ENCODE measurements at places on chromosomes 12 and 14. TPM values are rescaled to one million over a fixed set of nuclear protein-coding genes. Genes with fewer than 3 reads are reported as not detected.
A peak's percentile ranks its signal among the peaks of the same experiment; 100 is the strongest.

The ABCD2 gene
- total RNA-seq: 7.5 TPM

DNA sequence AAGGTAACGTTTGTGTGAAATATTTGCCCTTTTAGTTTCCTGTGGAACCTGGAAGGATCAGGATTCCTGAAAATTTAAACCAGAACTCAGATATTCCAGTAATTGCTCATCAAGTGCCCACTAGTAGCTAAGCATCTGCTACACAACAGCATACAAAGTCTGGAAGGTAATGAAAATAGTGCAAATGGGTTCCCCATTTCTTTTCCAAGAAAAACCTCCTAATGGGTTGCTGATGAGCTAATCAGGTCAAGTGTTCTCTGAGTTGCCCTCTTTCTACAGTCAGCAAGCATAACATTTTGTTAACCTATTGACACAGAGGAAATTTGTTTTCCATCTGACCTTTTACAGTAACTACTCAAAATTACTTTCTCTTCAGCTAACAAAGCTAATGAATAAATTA is 83.6 kb upstream of the PMCH start:
- no peak for DNase-seq

The C12orf60 gene
- 0.27 TPM for total RNA-seq

GRCh38 chr12:104230304-104231095 is 14.9 kb downstream of the TXNRD1 start:
- DNase-seq: no peak

The SYNE3 gene
- 59.6 TPM for total RNA-seq

GRCh38 chr14:34254571-34254970 is 207.5 kb downstream of the SPTSSA start:
- no peak for DNase-seq

DNA sequence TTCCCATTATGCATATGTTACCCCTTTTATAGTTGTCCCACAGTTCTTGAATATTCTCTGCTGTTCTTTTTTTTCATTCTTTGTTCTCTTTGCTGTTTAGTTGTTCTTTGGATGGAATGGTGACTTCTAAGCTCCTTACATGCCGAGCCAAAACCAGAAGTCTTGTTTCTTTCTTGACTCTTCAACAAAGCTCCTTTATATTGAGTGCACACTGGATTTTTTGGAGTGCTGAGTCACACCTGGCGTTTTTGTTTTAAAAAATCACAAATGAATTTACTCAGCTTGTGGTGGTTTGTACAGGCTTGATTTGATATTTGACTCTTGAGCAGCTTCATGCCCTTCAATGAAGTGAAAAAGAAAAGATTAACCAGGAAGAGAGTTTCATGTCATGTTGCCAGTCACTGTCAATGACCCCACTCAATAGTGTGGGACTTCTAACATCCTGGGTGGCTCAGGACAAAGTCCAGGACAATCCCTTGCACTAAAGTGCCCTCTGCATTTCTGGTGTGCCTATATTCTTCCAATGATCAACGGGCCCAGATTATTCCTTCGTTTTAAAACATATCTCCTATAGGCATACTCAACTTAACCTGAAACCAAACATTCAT is 112.4 kb upstream of the SLC38A4 start:
- no peak for DNase-seq

The SIX4 gene
- not detected for total RNA-seq

The SCNN1A gene
- total RNA-seq: 2.1 TPM

DNA sequence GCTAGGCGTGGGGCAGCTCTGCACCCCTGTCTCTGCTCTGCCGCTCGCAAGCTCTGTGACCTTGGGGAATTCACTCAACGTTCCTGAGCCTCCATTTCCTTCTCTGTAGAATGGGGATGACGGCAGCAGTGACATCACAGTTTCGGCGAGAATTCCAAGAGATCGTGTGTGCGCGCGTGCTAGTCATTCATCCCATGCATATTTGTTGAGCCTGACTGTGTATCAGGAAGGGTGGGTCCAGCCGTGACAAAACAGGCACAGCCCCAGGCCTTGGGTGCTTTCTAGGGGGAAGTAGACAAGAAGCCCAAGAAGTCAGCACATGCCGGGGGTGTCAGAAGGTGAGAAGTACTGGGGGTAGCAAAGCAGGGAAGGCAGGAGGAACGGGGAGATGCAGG is 145.6 kb upstream of the NCOR2 start:
- no peak for DNase-seq

The TAS2R42 gene
- not detected for total RNA-seq

DNA sequence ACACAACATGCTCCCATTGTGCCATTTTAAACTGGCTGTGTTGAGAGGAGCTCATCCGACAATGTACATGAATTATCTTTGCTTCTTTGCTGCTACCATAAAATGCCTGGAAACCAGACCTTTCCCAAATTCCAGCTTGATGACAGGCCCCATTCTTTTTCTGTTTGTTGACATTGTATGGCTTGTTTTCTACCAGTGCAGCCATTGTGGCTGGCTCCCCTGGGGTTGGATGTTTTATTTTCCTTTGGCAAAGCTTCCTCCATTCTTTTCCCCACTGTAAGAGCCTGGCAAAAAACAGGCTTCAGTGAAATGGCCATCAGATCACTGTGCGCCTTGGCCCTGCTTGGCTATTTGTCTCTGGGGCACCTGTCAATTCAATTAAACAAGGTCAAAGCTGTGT is 532.5 kb downstream of the VRK1 start:
- DNase-seq: no peak

DNA sequence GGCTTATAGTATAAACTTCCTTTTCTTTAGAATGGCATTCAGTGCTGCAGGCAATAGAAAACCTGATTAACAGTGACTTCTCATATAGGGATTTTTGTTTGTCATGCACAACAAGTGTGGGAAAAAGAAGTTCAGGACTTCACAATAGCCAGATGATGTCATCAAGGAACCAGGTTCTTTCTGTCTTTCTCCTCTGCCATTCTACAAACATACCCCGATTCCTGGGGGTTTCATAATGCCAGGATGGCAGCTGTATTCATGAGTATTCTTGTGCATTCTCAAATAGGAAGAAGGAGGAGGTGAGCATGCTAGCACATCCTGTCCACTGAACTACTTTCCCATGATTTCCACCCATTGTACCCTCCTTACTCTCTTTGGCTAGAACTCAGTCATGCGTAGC is 182.7 kb upstream of the EEA1 start:
- no peak for DNase-seq

The GARIN6 gene
- not detected for total RNA-seq

GRCh38 chr12:26732005-26732908 is 100.7 kb downstream of the ITPR2 start:
- no peak for DNase-seq

DNA sequence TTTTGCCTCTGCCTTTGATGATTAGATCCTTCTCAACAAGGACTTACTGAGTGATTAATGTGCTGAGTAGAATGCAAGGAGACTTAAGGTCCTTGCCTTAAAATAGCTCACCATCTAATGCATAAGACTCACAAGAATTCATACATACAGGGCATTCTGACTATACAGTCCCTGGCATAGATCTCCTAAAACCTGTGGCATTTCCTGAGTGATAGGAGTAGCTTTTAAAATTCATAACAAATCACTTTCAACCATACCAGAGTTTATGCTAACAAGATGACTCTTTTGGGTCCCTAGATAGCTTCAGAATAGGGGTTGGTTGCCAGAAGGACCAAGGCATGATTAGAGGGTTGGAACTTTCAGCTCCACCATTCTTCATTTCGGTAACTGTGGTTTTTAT is 48.8 kb downstream of the STXBP6 start:
- DNase-seq: no peak

DNA sequence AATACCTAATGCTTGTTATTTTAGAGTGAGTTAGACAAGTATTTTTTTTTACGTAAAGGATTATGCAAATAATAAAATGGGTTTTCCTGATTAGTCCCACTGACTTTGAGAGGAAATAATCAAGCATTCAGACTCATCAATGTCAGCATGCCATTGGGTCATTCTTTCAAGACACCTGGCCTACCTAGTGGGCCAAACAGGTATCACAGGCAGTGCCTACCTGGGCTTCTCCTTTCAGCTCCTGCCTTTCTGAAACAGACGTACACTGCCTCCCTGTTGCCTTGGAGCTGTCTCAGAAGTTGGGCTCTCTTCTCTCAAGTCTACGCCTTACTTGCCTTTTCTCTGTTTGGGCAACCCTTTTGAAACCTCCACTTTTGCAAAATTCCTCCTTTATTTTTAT is 545.6 kb downstream of the SNAPC1 start:
- no peak for DNase-seq

- no peak for DNase-seq
Observed at GRCh38 chr14:99966037-99966835, 99.0 kb upstream of the EVL start.

DNA sequence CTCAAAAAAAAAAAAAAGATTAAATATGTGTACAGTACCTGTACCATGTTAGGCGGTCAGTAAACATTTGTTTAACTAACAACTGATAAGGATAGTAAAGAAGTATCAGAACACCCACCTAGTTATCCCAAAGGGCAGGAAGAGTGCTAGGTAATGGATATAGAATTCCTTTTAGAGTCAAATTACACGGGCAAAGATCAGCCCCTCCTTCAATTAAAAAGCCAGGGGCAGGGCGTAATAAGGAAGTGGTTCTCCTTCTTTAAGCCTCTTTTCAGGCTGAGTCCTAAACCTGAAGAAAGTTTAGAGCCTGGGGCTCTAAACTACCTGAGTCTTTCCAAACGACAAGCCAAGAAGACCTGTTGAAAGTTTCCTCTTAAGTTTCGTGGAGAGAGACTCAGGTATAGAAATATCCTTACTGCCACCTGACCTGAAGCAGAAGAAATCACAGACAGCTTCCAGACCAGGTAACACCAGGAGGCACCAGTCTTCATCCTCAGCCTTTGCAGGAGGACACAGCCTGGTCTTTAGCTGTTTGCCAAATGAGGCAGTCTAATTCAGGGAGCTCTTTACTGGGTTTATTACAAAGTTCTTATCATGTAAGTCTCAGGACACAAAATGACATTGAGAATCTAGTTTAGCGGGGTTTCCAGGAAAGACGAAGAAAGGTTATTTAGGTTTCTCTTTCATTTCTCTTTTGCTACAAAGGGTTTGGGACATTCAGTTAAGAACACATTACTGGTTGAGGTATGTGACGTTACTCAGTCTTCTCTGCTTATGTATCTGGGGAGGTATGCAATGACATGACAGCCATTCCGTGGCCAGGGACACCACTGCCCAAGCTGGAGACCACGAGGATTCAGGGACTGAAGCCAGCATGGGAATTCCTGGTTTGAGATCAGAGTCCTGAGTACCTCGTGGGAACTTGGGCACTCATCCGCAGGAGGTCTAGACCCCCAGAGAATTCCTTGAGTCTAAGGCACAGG is at the start of gene BCL2L14:
BCL2L14 (plus strand) TSS at position 266 of the 983 bp plus-strand sequence. CDS start 8,367 bp downstream, outside the sequence.
- DNase-seq: peak; percentile 7

The ACOT4 gene
- total RNA-seq: 1.1 TPM

DNA sequence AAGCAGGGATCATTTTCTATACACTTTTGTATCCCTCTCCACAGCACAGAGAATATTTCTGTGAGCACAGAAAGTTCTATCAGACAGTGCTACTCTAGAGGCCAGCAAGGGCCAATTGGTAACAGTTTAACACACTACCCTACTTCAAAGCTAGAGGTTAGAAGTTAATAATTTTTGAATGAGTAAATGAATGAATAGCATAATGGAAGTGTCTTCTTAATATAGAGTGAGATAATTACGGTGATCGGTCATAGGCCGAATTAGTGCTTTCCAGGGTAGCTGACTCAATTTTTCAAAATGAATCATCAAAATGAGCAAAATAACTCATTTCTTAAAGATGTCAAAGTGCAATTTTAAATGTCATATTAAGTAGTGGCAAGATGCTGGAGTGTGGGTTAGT is 67.0 kb upstream of the CCDC198 start:
- DNase-seq: no peak

- no peak for DNase-seq
Observed at GRCh38 chr14:96103075-96103474, 63.9 kb downstream of the C14orf132 start.

GRCh38 chr12:131085125-131085815 is 131.6 kb downstream of the ADGRD1 start:
- DNase-seq: no peak

The FLVCR2 gene
- 8.1 TPM for total RNA-seq

- no peak for DNase-seq
Observed at GRCh38 chr12:110165540-110166159, 41.5 kb downstream of the IFT81 start.

The GLS2 gene
- total RNA-seq: 1.9 TPM

GRCh38 chr14:34235643-34236300 is 226.3 kb downstream of the SPTSSA start:
- no peak for DNase-seq

DNA sequence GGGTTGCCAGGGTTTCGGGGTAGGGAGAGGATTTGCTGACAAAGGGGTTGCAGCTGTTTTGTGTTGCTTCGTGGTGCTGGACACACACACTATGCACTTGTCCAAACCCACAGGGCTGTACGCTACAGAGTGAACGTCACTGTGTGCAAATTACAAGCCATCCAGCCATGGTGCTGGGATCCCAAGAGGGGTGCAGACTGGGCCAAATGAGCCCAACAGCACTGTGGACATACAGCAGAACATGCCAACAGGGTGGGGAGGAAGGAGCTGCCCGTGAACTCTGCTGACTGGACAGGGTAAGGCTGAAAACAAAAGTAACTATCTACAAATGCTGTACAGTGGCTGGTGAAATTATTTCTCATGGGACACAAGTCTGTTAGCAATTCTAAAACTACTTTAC is 25.2 kb downstream of the POLE start:
- DNase-seq: no peak

GRCh38 chr14:22850944-22851764 is 14.8 kb downstream of the MMP14 start:
- DNase-seq: no peak

DNA sequence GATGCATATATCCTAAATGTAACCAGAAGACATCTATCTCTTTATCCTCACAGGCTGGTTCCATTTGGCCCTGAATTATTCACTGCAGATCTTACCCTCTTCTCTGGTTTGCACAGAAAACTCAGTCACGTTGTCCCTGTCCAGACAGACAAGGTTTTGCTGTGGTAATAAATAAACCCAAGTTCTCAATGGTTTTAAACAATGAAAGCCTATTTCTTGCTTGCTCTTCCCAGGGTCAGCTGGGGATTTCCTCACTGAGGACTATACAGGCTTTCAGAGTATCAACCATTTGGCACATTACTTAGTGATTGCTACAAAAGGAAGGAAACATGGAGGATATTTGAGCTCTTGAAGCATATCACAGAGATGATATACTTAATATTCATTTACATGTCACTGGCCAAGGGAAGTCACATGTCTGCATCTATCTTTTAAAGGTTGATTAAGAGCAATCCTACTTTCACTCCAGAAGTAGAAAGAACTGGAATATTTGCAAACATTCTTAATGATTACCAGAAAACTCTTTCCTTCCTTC is 24.4 kb upstream of the E2F7 start:
- DNase-seq: no peak

DNA sequence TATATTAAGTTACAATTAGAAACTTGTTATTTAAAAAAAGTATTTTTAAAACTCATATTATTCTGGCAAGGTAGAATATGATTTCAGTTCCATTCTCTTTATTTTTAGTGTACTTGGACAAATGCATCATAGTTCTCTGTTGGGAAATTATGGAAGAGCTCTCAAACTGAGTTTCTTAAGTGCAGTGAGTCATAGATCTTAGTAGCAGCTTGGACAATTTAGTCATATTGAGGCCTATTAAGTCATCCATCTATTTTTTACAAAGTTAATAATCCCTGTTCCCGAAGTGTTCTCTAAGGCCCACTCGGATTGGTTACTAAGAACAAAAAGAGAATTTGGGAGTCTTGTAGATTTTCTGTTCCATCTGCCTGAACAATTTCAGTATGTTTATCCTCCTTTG is 113.9 kb downstream of the ANO4 start:
- no peak for DNase-seq

The REC8 gene
- 66.3 TPM for total RNA-seq

GRCh38 chr14:35909665-35910064 is 83.5 kb downstream of the BRMS1L start:
- DNase-seq: no peak
